ENCODE measurements at places on chromosomes 1 and 21.

- peak; percentile 92 for DNase-seq
- H3K4me3 ChIP-seq = peak overlapping the region; percentile 20
- no peaks in the 10 kb centered on the region for H3K27me3 ChIP-seq
- H3K27ac ChIP-seq = peak overlapping the region; percentile 57
- no peaks in the 10 kb centered on the region for H3K4me1 ChIP-seq
- H3K36me3 ChIP-seq = no peaks in the 10 kb centered on the region
Observed at GRCh38 chr1:204080163-204080903, 7.4 kb downstream of the SOX13 start.

- no peak overlapping the region for H3K27ac ChIP-seq
- DNase-seq = no peak
- no peak overlapping the region for H3K4me3 ChIP-seq
- H3K36me3 ChIP-seq = peaks cover 12% of the 10 kb centered on the region
Observed at GRCh38 chr1:228226141-228226874, 18.5 kb downstream of the OBSCN start.

DNA sequence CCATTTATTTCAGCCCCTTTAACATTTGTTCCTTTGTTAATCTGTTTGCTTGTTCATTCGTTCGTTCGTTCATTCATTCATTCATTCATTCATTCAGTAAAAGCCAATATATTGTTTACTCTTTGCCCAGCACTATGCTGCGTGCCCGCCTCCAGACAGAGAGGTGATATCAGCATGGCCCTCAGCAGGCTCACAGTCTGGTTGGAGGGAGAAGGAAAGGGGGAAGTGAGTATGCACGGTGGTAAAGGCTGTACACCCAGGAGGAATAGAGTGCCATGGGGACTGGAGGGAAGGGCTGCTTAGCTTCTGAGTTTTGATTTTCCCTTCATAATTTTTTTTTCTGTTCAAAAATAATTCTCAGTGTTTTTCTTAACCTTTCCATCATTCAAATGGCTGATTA lies 144.7 kb downstream of the NOS1AP start:
- no peaks in the 10 kb centered on the region for H3K36me3 ChIP-seq
- no peaks in the 10 kb centered on the region for H3K4me1 ChIP-seq
- H3K27ac ChIP-seq = peak overlapping the region; percentile 70
- no peak for DNase-seq

- DNase-seq = no peak
Observed at GRCh38 chr1:3993619-3994375, 93.7 kb upstream of the C1orf174 start.

DNA sequence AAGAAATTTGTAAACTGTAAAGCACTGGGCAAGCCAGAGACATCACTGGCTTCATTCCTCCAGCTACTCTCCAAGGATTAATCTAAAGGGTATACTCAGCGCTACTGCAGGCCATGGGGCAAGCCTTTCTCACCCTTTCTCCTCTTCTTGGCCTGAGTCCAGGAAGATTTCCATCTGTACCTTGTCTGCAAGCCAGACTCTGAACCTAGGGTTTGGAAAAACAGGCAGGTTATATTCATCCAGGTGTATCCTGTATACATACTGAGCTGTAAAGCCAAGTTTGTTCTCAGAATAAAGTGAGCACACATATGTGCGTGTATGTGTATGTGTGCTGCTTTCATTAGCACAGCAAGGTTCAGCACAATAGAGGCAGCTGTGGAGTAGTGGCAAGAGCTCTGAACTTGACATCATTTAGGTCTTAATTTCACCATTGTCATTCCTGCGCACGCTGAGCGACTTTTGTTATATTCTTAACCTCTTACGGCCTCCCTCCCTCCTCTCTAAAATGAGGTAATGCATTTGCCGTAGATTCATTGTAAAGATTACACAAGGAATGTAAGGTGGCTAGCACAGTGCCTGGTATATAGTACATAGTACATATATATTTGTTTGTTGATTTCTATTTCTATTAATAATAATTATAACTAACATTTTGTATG lies 128.1 kb upstream of the JUN start:
- no peaks in the 10 kb centered on the region for H3K27me3 ChIP-seq
- no peak overlapping the region for H3K4me3 ChIP-seq

- no peaks in the 10 kb centered on the region for H3K27me3 ChIP-seq
- H3K4me1 ChIP-seq = no peaks in the 10 kb centered on the region
- no peak for DNase-seq
Observed at GRCh38 chr1:193283016-193283415, 96.6 kb upstream of the B3GALT2 start.

DNA sequence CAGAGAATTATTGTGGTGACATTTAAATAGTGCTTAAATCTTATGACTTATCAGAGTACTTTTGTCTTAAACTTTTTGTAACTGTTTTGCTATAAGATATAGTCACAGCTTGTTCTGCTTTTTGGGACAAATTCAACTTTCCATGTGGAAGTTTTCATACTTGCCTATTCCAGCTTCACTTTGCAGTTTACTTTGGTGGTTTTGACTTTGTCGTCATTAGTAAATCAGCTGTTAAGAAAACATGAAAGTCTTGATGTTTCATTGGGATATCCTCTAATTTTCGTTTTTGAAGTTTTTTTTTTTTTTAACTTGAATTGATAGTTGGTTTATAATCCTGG lies 31.3 kb downstream of the SDCCAG8 start:
- DNase-seq = no peak
- no peaks in the 10 kb centered on the region for H3K36me3 ChIP-seq
- no peaks in the 10 kb centered on the region for H3K4me1 ChIP-seq
- H3K4me3 ChIP-seq = no peak overlapping the region
- peak overlapping the region; percentile 19 for H3K27ac ChIP-seq

DNA sequence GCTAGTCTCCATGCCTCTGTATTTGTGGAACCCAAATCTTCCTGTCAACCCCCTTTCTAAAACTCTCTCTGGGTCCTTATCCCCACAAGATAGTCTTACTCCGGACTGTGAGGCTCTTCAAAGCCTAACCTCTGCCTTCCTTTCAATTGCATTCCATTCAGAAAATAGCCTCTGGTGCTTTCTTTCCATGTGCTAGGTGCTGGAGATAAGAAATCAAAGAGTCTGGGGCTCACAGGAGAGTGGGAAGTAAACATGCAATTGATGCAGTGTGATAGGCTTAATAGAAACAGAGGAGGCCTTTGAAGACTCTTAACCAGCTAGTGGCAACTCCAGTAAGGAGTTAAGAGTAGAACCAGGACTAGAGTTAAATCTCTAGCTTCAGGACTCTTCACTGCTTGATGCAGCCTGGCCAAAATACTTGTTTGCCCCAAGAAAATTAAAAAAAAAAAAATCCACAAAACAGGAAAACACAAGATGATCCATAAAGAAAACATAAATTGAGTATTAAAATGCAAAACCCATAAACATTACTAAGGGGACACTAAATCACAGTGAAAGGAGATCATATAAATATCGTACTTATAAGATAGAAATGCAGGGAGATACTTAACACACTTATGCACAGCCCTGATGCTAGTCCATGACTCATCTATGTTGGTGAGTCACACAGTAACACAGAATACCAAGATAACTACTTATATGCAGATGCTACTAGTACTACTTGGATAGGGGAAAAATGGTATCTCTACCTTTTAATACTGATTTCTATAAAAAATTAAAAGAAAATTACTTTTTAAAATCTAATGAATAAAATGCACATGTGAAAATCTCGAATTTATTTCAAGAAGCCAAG lies 341.5 kb downstream of the KCNH1 start:
- no peaks in the 10 kb centered on the region for H3K27me3 ChIP-seq
- H3K4me1 ChIP-seq = no peaks in the 10 kb centered on the region
- no peak overlapping the region for H3K27ac ChIP-seq
- DNase-seq = no peak

DNA sequence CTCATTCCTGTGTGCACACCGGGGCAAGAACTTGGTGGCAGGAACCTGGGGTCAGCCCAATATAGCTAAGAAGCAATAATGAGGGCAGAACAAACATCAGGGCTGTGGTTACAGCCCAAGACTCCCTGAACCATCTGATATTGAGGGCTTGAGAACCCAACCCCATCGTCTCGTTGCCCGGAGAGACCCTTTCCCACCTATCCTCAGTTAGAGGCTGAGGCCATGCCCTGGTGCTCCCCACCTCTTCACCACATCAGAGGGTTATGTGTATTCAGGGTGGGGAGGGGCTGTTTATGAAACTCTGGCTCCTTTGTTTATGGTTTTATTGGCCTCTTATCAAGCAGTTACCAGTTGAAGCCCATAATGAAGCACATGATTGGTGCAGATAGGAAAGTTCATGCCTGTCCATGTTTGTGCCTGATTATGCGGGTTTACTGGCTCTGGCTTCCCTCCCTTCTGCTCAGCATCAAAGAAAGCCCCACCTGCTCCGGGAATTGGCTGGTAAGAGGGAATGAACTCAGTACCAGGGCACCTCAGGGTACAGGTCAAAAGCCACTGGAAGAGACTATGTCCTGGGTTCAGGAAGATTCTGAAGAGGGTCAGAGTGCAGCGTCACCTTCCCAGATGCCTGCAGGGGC lies 14.5 kb downstream of the NUAK2 start:
- H3K4me3 ChIP-seq = no peak overlapping the region
- H3K4me1 ChIP-seq = no peaks in the 10 kb centered on the region
- no peaks in the 10 kb centered on the region for H3K27me3 ChIP-seq

- H3K4me3 ChIP-seq = no peak overlapping the region
- peak overlapping the region; percentile 5 for H3K27ac ChIP-seq
- peaks cover 24% of the 10 kb centered on the region for H3K4me1 ChIP-seq
- H3K36me3 ChIP-seq = no peaks in the 10 kb centered on the region
Observed at GRCh38 chr1:14975119-14975518, 178.4 kb upstream of the TMEM51 start.

DNA sequence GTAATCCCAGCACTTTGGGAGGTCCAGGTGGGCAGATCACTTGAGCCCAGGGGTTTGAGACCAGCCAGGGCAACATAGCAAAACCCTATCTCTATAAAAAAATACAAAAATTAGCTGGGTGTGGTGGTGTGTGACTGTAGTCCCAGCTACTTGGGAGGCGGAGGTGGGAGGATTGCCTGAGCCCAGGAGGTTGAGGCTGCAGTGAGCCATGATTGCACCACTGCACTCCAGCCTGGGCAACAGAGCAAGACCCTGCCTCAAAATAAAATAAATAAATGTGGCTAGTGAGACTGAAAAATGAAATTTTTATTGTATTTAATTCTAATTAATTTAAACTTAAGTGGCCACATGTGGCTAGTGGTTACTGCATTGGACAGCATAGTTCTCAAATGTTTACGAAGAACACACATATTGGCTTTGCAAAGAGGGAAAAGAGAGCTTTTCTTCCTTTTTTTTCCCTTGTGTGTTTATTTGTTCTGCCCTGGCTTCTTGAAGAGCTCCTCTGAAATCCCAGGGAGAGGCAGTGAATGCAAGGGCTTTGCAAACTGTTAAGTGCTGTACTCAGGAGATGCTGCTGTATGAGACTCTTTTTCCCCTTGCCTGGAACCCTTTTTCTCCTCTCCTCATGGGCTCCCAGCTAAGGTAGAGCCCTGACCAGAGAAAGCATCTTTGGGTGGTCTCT lies 59.0 kb upstream of the RPL11 start:
- no peaks in the 10 kb centered on the region for H3K36me3 ChIP-seq
- no peaks in the 10 kb centered on the region for H3K27me3 ChIP-seq
- no peaks in the 10 kb centered on the region for H3K4me1 ChIP-seq
- no peak overlapping the region for H3K27ac ChIP-seq
- H3K4me3 ChIP-seq = no peak overlapping the region

DNA sequence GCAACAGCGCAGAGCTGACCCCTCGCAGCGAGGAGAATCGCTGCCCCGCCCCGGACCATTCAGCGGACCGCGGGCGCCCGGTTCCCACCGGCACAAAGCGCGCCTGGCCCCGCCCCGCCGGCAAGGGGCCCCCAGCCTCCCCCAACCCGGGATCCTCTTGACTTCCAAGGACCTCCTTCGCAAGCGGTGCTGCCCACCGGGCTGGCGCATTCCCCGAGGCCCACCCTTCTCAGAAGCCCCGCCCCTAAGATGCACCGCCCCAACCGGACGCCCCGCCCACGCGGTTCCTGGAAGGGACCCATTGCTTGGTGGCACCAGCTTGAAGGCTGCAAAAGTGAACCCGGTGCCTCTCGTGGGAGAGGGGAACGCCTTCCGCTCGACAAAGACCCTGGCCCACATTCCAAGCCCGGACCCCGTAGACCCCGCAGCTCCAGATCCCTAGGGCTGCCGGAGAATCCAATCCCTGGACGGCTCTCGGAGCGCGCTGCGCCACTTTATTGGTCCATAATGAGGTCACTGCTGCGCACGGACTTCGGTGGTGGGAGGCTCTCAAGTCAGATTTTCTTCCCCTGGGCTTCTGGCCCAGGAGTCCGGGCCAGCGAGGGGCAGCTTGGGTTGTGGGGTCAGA lies 2.0 kb downstream of the HES3 start:
- no peaks in the 10 kb centered on the region for H3K36me3 ChIP-seq
- peaks cover 38% of the 10 kb centered on the region for H3K4me1 ChIP-seq
- H3K27ac ChIP-seq = no peak overlapping the region

DNA sequence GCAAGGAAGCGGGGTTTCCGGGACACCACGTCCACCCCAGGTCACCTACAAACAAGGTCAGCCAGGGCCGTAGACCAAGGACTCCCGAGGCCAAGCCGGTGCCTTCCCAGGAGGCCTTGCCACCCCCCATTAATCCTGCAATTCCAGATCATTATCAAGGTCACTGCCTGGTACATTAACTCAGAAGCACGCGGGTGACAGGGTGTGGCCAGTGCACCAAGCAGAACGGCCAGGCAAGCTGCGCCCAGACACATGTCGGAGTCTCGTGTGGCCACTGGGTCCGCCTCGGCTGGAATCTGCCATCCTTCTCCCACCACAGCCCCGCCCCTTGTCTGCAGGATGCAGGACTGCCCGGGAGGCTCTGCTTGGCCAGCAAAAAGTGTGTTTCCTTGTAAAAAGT lies 144.7 kb downstream of the PRDM16 start:
- H3K27me3 ChIP-seq = no peaks in the 10 kb centered on the region
- no peaks in the 10 kb centered on the region for H3K36me3 ChIP-seq
- H3K27ac ChIP-seq = no peak overlapping the region
- no peak overlapping the region for H3K4me3 ChIP-seq

DNA sequence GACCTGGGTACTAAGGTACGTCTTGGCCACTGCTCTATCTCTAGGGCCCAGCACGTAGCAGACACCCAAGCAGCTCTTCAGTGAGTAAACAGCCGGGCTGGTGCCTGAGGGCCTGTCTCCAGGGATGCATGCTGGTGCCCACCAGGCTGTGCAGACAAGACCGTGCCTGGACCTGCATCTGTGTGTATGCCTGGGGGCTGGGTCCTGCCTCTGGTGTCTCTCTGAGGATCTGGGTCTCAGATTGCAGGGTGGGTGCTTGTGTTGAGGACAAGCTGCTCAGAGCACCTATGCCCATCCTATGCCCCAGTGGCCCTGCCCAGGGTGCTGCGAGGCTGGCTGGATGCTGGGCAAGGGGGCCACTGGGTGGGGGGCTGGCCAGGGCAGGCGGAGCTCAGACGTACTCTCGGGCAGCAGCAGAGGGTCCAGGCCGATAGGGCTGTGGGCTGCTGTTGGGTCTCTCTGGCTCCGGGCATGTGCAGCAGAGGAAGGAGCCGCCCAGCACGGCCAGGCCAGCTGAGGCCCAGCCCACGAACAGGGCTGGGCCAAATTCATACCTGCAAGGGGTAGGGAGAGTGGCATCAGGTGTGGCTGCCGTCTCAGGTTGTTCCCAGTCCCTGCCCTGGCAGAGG lies 4.4 kb downstream of the CLDN19 start:
- no peaks in the 10 kb centered on the region for H3K36me3 ChIP-seq
- H3K27me3 ChIP-seq = no peaks in the 10 kb centered on the region
- no peak for DNase-seq
